Upper lobe of left lung (tissue), 6 donors: ENCODE measurements at places on chromosomes 5 and 9.

DNA sequence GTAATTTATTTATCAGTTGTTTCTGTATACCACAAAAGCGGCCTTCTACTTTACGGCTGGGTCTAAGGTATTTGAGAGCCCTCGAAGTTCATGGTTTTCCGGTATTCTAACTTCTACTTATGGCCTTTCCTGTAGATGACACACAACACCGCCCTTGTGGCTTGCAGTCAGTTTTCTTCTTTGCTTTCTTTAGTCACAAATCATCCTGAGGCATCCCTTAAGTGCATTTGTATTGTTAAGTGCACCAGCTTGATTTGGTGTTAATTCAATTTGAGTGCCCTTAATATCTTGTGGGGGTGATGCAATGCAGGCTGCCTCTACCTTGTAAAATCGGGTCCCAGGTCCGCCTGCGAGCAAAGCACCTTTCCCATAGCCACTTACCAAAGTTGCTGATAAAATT lies 511.9 kb downstream of the CCDC171 start:
- no peak for DNase-seq
- H3K36me3 ChIP-seq: no peaks in the 10 kb centered on the region
- H3K27ac ChIP-seq: no peak overlapping the region
- no peaks in the 10 kb centered on the region for H3K4me1 ChIP-seq

GRCh38 chr5:39475881-39476842 lies 51.4 kb upstream of the DAB2 start:
- no peak overlapping the region for H3K27ac ChIP-seq
- no peaks in the 10 kb centered on the region for H3K36me3 ChIP-seq
- DNase-seq: no peak
- H3K4me1 ChIP-seq: peaks cover 11% of the 10 kb centered on the region
- no peak overlapping the region for H3K4me3 ChIP-seq

- H3K4me3 ChIP-seq: no peak overlapping the region
- no peak overlapping the region for H3K27ac ChIP-seq
- no peaks in the 10 kb centered on the region for H3K4me1 ChIP-seq
- DNase-seq: no peak
These were observed 47.3 kb upstream of the GALNT10 start for GRCh38 chr5:154143211-154143641.

DNA sequence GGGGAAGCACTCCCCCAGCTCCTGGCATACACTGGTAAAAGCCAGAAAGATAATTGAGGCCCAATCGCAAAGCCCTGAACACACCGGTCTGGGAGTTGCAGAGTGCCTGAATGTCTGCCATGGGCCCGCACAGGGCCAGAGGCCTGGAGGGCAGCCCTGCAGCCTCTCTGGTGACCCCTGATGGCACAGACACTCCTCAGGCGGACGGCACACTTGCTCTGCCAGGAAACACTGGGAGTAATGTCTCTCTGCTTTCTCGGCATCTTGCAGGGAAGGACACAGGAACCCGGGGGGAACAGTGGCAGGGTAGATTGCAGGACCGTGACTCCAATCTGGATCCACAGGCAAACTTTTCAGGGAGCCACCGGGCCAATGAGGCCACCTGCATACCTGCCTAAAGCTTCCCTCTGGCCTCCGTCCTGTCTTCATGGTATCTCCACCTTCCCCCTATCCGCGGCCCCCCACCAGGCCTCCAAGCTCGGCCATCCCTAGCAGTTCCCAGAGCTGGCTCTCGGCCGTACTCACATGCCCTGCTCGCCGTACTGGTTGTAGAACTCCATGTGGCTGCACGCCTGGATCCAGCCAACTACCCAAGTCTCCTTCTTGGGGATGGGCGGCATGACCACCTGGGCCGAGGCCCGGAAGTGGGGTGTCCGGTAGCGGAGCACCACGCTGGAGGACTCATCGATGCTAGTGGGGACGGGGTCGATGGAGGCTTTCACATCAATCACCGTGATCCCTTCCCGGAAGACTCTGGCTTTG lies 797 bp downstream of the FAM78A start:
- DNase-seq: peak; percentile 52
- H3K4me1 ChIP-seq: peaks cover 38% of the 10 kb centered on the region
- H3K36me3 ChIP-seq: no peaks in the 10 kb centered on the region
- peak overlapping the region; percentile 22 for H3K4me3 ChIP-seq
- H3K27ac ChIP-seq: peak overlapping the region; percentile 91

DNA sequence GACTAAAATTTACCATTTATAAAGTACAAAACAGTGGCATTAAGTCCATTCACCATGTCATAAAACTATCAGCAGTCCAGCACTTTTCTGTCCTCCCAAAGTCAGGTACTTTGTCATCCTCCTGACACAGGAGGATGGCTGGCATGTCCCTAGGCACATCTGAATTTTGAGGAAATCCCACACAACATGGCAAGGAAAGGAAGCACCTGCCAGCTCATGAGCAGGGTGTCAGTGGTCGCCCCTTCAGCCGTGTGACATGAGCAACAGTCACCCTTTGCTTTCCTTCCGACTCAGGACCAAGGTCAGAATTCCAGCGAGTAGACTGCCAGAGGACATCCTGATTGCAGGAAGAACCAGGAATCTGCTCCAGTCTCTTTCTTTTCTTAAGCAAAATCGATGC lies 77.1 kb downstream of the PPARGC1B start:
- H3K27ac ChIP-seq: no peak overlapping the region
- no peaks in the 10 kb centered on the region for H3K36me3 ChIP-seq
- no peak overlapping the region for H3K4me3 ChIP-seq
- H3K27me3 ChIP-seq: no peaks in the 10 kb centered on the region

- no peaks in the 10 kb centered on the region for H3K27me3 ChIP-seq
- peaks cover 12% of the 10 kb centered on the region for H3K4me1 ChIP-seq
- DNase-seq: no peak
- H3K27ac ChIP-seq: no peak overlapping the region
- H3K36me3 ChIP-seq: peaks cover 8% of the 10 kb centered on the region
- H3K4me3 ChIP-seq: no peak overlapping the region
These were observed 18.0 kb downstream of the OTULINL start for GRCh38 chr5:14599476-14600127.

- no peak overlapping the region for H3K4me3 ChIP-seq
- H3K27me3 ChIP-seq: no peaks in the 10 kb centered on the region
- peak; percentile 16 for DNase-seq
- no peaks in the 10 kb centered on the region for H3K4me1 ChIP-seq
These were observed 21.2 kb upstream of the RNU6ATAC start for GRCh38 chr9:134185536-134186011.

GRCh38 chr5:133754575-133755169 lies 142.3 kb upstream of the FSTL4 start:
- H3K27ac ChIP-seq: no peak overlapping the region
- H3K36me3 ChIP-seq: no peaks in the 10 kb centered on the region
- H3K4me3 ChIP-seq: no peak overlapping the region
- H3K4me1 ChIP-seq: no peaks in the 10 kb centered on the region

- no peaks in the 10 kb centered on the region for H3K4me1 ChIP-seq
- no peak overlapping the region for H3K4me3 ChIP-seq
- H3K27ac ChIP-seq: no peak overlapping the region
- no peaks in the 10 kb centered on the region for H3K36me3 ChIP-seq
- no peak for DNase-seq
These were observed 71.5 kb downstream of the PAM start for GRCh38 chr5:102826629-102827028.

DNA sequence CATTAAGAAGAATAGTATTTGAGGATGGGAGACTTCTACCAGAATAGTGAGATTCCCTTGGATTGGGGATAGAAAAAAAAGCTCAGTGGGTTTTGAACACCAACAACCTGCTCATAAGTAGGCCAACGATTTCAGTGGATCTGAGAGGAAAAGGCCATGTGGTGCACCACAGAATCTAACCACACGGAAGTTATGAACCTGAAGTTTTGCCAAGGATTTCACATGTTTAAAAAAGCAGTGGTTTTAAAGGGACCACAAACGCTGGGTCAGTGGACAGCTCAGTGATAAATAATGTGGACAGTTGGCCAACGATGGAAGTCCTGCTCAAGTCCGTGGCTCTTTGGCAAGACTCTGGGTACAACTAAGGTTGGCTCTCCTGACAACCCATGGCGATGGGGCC lies 107.2 kb upstream of the TXNDC8 start:
- H3K27me3 ChIP-seq: no peaks in the 10 kb centered on the region
- no peak overlapping the region for H3K4me3 ChIP-seq
- H3K4me1 ChIP-seq: no peaks in the 10 kb centered on the region
- H3K36me3 ChIP-seq: no peaks in the 10 kb centered on the region
